ENCODE measurements at places on chromosomes 11 and 22.

- no peaks in the 10 kb centered on the region for H3K27me3 ChIP-seq
- H3K4me3 ChIP-seq: no peak overlapping the region
- no peak for DNase-seq
- no peaks in the 10 kb centered on the region for H3K4me1 ChIP-seq
Observed at GRCh38 chr22:31977141-31977841, 33.0 kb downstream of the YWHAH start.

DNA sequence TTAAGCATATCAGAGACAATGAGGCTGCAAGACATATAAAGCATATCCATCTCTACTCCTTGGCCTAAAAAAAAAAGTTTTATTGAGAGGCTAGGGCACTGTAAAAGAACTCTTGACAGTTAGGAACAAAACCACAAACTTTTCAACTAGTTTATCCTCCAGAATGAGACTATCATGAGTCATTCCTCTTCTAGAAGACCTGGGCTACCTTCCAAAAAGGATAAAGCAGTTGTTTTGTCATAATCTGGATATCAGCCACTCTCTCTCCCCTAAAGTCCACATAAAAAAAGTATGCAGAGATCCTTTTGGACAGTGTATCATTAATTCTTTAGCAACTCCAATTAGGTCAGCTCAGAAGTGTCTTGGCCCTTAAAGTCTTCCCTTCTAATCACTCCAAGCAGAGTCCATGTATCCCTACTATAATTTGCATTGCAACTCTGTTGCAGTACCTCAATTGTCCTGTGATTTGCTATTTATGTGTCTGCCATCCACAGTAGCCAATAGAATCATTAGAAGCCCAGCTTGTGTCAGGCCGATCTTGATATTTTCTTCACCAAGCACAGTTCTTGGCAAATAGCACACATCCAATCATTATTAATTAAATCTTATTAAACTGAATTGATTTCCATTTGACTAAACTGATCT lies 10.4 kb downstream of the OR51T1 start:
- no peak overlapping the region for H3K27ac ChIP-seq
- no peaks in the 10 kb centered on the region for H3K36me3 ChIP-seq
- no peaks in the 10 kb centered on the region for H3K27me3 ChIP-seq
- DNase-seq: no peak

- no peak for DNase-seq
- peaks cover 34% of the 10 kb centered on the region for H3K4me1 ChIP-seq
- H3K4me3 ChIP-seq: peak overlapping the region; percentile 78
- no peaks in the 10 kb centered on the region for H3K27me3 ChIP-seq
Observed at GRCh38 chr11:10930224-10930971, 72.5 kb upstream of the ZBED5 start.

DNA sequence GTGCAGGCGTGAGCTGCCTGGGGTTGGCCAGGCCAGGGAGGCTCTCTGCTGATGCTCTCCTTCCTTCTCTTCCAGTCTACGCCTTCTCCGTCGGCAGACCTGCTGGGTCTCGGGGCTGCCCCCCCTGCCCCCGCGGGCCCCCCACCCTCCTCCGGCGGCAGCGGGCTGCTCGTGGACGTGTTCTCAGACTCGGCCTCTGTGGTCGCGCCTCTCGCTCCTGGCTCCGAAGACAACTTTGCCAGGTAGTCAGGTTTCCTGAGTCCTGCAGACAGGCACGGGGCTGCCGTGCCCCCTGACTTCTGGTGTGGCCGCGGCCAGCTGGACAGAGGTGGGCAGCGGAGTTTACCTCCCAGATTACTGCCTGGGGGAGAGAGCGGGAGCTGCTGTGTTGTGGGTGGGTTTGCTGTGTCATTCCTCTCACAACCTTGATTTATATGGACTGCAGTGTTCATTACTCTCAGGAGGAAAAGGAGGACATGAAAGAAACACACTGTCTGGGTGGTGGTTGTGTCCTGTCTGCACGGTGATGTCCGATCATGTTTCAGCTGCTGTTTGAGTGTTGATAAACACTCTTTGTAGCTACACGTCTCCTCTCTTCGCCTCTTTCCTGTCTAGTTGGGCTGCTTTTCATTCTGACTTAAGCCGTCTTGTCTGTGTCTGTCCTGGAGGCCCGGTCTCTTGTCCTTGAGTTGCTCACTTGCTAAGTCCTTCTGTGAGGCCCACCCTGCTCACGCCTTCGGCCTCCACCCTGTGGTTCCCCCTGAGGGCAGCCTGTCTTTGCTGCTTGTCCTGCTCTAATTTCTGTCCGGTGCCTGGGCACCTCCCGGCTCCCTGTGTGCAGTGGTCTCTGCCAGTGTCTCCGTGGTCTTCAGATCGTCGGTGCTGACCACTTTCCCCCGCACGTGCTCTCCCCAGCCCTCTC lies 35.9 kb downstream of the MUC6 start:
- H3K27me3 ChIP-seq: no peaks in the 10 kb centered on the region
- H3K27ac ChIP-seq: no peak overlapping the region
- DNase-seq: no peak

DNA sequence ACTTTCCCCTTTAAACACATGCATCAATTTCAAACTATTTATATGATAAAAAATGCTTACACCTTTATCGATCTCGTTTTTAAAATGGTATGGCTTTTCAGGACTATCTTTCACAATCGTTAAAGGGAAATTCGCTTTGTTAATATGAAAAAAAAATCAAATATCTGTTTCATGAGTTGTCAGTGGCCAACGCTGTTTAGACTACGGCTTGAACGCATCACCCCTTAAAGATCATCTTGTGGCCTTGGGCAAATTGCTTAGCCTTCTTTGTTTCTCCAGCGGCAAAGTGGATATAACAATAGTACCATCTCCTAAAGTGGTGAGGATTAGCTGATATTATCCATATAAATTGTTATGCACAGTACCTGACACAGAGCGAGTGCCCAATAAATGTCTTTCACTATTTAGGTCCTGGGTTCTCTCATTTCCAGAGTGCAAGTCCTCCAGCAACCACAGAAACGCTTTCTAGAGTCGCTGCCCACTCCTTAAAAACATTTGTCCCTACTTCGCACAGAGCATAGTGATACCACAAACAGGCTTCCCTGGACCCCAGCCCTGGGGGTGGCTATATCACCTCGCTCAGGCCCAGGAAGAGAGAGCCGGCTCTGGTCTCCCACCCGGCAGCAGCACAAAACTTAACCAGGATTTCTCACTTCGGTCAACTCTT lies 904 bp downstream of the SLC35F2 start:
- H3K36me3 ChIP-seq: no peaks in the 10 kb centered on the region
- peaks cover 10% of the 10 kb centered on the region for H3K4me1 ChIP-seq
- peak overlapping the region; percentile 75 for H3K27ac ChIP-seq

GRCh38 chr11:2314525-2315394 lies 12.9 kb downstream of the TSPAN32 start:
- no peaks in the 10 kb centered on the region for H3K27me3 ChIP-seq
- peaks cover 59% of the 10 kb centered on the region for H3K4me1 ChIP-seq
- H3K4me3 ChIP-seq: no peak overlapping the region
- peak overlapping the region; percentile 97 for H3K27ac ChIP-seq
- no peaks in the 10 kb centered on the region for H3K36me3 ChIP-seq

DNA sequence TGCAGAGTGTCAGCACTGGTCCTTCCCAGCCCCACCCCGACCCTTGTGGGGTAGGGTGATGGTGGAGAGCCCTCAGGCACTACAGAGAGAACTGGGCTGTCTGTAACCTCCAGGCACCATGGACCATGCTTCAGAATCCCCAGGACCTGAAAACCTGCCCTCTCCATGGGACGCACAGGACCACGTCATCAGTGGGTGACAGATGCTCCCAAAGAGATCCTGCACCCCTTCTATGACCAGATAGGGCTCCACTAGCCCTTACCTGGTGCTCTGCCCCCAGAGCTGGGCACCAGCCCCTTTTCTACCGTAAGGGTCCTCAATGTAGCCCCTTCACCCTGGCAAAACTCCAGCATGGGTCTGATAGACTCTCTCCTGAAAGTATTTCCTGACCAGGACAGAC lies 165.9 kb upstream of the NECTIN1 start:
- H3K36me3 ChIP-seq: no peaks in the 10 kb centered on the region
- no peaks in the 10 kb centered on the region for H3K4me1 ChIP-seq
- H3K4me3 ChIP-seq: no peak overlapping the region
- no peaks in the 10 kb centered on the region for H3K27me3 ChIP-seq
- no peak overlapping the region for H3K27ac ChIP-seq

DNA sequence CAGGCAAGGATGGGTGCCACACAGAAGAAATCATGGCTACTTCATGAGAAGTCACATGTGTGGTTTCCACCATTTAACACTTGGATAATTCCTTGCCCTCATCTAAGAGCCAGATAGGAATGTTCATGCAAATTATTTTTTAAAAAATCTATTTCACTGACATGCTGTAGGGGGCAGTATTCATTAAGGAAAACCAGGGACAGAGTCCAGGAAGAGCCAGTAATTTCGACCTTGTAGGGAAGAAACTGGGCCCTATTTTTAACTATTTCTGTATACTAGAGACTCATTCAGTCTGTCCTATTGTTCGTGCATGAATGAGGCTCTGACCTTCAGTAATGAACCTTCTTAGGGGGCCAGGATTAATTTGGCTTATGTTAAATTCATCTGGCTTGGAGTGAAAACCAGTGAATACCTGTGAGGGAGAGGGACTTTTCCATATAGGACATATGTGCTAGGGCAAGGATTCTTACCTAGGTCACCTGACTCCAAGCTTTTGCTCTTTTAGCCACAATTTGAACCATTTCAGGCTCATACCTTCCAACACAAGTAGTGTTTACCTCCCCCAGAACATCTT lies 192.7 kb downstream of the NAV2 start:
- H3K4me3 ChIP-seq: no peak overlapping the region
- H3K4me1 ChIP-seq: no peaks in the 10 kb centered on the region
- H3K36me3 ChIP-seq: no peaks in the 10 kb centered on the region
- no peaks in the 10 kb centered on the region for H3K27me3 ChIP-seq

GRCh38 chr11:1541474-1542204 lies 30.4 kb downstream of the DUSP8 start:
- peaks cover 17% of the 10 kb centered on the region for H3K4me1 ChIP-seq
- no peaks in the 10 kb centered on the region for H3K36me3 ChIP-seq
- H3K27ac ChIP-seq: no peak overlapping the region
- no peak overlapping the region for H3K4me3 ChIP-seq
- DNase-seq: no peak

All from vagina (tissue), 2 donors.